NCI-H748 treated with DMSO at 0.1 percent for 48 hours (cell line): ENCODE measurements at places on chromosomes 2 and 18.

GRCh38 chr2:191580581-191580980, 97.4 kb upstream of the NABP1 start:
- no peak for DNase-seq

DNA sequence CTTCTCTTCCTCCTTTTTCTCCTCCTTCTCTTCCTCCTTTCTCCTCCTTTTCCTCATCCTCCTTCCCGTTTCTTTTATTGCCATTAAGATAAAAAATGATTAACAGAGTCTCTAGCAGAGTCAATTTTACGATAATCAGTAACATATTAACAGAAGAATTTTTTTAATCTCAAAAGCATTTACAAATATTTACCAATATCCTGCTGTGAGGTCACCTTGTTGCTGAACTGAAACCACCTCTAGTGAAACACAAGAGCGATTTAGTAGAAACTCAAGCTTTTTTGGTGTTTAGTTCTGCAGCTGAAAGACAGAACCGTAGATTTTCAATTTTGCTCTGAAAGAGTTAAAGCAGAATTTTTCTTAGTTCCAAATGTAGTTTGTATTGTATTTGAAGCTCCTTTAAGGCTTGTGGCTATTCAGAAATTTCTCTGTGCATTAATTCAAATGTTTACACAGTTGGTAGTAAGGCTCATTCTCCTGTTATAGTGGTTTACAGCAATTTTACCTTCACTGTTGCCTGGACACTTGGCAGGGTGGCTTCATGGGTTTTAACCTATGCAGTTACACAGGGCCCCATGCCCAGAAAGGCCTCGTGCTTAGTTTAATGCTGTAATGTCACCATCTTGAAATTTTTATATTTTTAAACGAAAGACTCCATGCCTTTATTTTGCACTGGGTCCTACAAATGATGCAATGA, 1106.6 kb upstream of the FAM98A start:
- no peak for DNase-seq

- no peak for DNase-seq
Observed at GRCh38 chr2:88575051-88575450, 52.2 kb downstream of the EIF2AK3 start.

DNA sequence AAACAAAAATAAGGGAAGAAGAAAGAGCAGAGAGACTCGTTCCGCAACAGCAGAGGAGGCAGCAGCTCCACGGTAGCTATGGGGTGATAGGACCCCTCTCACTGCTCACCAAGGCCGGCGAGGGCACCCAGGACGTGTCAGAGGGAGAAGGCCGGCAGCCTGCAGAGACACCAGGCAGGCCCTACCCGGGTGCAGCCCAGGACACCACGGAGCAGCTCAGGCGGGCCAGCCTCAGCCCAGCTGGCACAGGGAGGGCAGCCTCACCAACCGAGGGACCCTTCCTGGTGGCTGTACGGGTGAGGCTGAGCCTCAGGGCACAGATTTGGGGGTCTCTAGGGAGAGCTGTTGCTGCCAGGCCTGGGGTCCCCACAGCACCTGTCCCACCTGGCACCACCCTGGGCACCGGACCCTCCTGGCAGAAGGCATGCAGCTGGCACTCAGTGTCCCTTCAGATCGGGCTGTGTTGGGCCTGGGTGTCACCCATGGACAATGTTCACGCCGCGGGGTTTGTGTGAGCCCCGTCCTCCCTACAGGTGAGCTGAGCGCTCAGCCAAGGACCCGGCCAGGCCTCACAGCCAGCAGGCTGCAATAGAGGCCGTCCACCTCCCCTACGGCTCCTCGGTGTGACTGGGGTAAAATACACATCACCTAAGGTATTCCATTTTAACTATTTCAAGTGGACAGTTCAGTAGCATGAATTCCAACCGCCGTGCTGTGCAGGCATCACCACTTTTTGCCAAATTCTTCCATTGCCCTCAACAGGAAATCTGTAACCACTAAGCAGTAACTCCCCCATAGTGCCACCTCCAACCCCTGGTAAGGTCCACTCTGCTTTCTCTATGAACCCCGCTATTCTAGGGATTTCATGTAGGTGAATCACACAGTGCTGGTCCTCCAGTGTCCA, 21.6 kb downstream of the KCNG2 start:
- DNase-seq, result no peak

DNA sequence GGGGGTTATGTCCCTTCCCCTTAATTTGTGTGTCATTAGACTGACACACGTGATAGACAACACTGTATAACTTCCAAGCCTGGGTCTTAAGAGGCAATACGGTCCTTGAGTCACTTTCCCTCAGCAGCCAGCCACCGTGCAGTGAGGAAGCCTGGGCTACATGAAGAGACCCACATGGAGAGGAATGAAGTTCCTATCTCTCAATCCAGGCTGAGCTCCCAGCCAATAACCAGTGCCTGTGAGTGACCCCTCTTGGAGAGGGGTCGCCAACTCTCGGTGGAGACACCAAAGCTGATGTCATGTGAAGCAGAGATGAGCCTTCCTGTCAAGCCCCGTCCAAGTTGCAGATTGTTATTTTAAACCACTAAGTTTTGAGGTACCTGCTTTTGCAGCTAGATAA, 5.7 kb upstream of the WDSUB1 start:
- DNase-seq, result no peak

DNA sequence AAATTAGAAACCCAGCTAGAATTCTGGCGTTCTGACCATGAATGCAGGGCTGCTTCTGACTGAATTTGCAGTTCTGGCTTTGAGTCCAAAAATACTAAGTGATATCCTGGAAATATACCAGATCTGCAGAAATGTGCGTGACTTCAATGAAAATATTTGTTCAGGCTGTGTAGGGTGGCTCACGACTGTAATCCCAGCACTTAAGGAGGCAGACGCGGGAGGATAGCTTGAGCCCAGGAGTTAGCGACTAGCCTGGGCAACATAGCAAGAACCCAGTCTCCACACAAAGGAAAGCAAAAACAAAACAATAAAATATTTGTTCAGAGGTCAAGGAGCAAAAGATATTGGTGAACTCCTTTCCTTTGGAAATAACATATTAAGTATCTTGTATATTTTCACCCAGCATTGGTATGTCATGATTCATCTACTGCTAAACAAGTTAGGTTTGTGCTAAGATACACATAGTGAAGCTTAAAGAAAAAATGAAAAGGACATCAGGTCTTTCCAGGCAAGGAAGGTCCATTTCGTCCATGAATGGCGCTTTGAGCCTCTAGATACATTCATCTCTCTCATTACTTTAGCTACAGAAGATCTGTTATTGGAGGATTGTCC, 239.2 kb downstream of the CMPK2 start:
- no peak for DNase-seq

GRCh38 chr2:134099273-134099672, 154.6 kb upstream of the MGAT5 start:
- no peak for DNase-seq

DNA sequence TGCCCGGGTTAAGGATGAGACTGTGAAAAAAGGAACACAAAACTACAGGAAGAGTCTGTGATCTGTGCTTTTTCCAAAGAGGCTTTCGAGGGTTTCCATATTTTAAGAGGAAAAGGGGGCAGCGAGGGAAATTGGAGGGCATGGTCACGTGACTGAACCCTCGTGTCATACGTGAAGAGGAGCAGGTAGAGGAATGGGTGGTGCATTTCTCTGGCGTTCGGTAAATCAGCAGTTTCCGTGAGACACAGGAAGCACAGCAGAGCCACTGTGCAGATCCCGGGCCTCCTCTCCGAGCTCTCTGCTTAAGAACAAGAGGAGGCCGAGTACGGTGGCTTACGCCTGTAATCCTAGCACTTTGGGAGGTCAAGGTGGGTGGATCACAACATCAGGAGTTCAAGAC, 219.7 kb downstream of the NDUFA10 start:
- DNase-seq, result no peak

DNA sequence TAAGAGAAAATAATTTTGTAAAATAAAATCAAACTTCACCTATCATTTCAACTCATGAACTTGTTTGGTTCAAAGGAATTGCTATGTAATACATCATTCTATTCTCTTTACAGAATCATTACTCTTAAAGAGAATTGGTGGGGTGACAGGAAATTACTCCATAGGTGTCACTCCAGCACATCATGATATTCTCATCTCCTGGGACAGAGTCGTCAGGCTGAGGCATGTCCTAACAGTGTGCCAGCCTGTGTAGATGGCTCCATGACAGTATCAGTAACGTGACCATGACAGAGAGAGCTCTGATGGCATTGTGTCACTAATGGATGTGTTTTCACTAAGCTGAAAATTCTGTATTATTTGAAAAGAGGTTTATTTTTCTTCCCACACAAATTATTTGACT, 13.9 kb downstream of the SPATS2L start:
- no peak for DNase-seq

DNA sequence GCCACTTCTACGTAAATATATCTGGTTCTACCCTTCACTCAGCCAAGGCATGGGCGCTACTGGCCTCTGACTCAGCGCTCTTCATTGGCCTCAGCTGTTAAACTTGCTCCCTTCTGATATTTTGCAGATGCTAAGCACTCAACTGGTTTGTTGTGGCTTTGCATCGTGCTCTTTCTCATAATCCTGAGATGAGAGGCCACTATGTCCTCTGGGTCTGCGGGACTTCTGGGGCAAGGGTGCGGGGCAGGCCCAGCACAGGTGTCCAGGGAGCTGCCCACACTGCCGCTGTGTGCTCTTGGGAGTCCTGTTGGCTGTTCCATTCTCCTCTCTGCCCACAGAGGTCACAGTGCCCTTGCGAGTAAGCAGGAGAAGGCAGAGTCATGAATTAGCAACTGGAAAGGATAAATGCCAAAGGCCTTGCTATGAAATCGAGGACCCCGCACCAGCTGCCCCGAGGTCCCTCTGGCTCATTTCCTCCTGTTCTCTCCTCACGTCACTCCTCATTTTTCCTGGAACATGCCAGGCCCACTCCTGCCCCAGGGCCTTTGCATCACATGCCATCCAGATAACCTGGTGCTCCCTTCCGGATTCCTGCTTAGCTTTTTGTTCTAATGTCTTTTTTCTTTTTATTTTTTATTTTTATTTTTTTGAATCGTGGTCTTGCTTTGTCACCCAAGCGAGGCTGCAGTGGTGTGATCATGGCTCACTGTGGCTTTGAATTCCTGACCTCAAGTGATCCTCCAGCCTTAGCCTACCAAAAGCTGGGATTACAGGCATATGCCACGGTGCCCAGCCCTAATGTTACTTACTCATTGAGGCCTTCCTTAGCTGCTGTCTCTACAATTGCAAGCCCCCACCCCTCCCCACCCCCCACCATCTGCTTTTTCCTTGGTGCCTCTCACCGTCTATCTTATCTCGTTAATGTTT, 34.9 kb upstream of the MAT2A start:
- DNase-seq, result no peak

GRCh38 chr2:151878655-151879563, 50.7 kb upstream of the ARL5A start:
- DNase-seq, result no peak

DNA sequence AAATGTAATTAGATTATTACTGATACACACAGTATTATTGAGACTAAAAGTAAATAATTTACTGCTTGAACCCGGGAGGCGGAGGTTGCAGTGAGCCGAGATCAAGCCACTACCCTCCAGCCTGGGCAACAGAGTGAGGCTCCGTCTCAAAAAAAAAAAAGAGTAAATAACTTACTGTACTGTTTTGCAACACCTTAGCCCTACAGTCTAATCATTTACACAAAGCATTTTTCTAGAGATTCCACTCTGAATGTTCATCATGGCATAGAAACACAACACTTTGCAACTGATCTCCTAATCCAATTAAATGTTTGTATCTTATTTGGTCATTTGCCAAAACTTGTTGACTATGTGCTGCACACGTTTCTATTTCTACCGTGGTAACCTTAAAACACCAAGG, 23.4 kb upstream of the RMP24 start:
- DNase-seq, result no peak

GRCh38 chr2:5285872-5286769, 406.1 kb upstream of the SOX11 start:
- DNase-seq, result no peak

DNA sequence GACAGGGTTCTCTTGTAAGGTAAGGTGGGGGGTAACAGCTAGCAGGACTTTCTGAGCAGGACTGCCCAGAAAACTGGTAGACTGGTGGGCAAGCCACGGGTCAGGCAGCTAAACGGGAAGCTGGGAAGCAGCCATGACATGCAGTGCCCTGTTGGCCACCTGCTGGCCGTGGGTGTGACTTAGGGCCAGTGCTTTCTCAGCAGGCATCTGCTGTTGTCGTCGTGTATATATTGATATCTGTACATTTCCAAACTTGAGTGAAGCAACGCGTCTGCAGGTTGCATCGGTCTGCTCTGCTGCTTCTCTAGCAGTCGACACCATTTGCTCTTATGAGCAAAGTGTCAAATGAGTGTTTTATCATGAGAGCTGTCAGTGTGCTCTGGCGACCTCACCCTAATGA, 31.0 kb downstream of the COA5 start:
- no peak for DNase-seq

GRCh38 chr2:189791338-189792042, 7.2 kb downstream of the PMS1 start:
- no peak for DNase-seq

DNA sequence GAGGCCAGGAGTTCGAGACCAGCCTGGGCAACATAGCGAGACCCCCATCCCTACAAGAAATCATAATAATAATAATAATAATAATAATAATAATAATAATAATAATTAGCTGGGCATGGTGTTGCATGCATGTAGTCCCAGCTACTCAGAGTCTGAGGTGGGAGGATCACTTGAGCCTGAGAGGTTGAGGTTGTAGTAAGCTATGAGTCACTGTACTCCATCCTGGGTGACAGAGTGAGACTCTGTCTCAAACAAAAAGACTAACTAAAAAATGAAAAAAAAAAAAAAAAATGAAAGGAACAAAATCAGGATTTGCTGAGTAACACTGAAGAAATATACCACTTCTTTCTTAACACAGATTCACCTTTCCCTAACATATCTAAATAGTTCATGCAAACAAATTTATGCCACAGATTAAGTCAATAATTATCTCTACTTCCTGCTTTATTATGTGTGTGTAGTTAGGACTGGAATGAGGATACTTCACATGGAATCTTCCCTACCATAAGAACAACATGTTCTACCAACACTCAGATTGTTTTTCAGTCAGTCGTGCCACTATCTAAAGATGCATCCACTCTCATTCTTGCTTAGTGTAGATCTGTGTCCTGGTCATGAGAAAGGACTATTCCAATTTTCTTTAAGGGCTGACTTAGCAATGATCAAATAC, 928.7 kb downstream of the SLC4A3 start:
- no peak for DNase-seq

DNA sequence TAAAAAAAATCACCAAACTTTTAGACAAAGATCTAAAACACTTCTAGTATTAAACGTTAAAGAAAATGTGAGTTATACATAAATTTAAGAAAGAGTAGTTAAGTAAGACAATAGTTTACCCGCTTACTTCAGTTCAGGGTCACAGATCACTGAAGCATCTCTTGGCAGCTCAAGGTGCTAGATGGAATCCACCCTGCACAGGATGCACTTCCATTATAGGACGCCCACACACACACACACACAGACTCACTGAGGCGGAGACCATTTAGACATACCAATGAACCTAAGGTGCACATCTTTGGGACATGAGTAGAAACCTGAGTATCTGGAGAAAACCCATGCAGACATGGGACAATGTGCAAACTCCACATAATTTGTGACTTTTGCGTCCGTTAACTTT, 630.6 kb upstream of the ZNF804A start:
- DNase-seq, result no peak
